ENCODE measurements at places on chromosomes 4 and X.
A peak's percentile ranks its signal among the peaks of the same experiment; 100 is the strongest.

- no peaks in the 10 kb centered on the region for H3K36me3 ChIP-seq
- no peak overlapping the region for H3K27ac ChIP-seq
- no peak overlapping the region for H3K4me3 ChIP-seq
- no peaks in the 10 kb centered on the region for H3K27me3 ChIP-seq
- no peaks in the 10 kb centered on the region for H3K4me1 ChIP-seq
- DNase-seq, result no peak
These were observed 23.3 kb downstream of the AMER1 start for GRCh38 chrX:64182208-64182607.

DNA sequence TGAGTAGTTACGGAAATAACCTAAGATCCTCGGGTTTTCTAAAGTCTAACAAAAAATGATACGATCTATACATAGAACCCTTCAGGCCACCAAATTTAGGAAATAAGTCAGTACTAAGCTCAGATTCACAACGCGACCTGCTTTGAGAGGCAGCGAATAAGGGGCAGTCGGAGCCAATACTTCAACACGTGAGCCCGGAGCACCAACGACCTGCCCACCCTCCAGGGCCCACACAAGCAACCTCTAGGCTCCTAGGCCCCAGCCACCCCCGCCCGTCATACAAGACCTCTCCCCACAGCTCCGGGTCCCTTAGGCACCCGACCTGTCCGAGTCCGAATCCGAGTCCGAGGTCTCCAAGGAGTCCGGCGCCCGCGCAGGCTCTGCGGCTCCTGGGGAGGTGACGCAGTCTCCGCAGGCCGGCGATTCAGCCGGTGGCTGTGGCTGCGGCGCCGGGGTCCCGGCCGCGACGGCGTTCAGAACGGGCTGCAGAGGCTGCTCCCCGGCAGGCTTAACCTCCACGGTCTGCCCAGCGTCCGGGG lies 580 bp downstream of the NAF1 start:
- peaks cover 10% of the 10 kb centered on the region for H3K36me3 ChIP-seq
- DNase-seq, result peak; percentile 76
- peak overlapping the region; percentile 76 for H3K4me3 ChIP-seq
- peaks cover 38% of the 10 kb centered on the region for H3K4me1 ChIP-seq
- H3K27me3 ChIP-seq, result no peaks in the 10 kb centered on the region

GRCh38 chrX:107563824-107564223 lies 64.5 kb upstream of the PRPS1 start:
- H3K27ac ChIP-seq, result no peak overlapping the region
- H3K4me1 ChIP-seq, result no peaks in the 10 kb centered on the region
- H3K4me3 ChIP-seq, result no peak overlapping the region

DNA sequence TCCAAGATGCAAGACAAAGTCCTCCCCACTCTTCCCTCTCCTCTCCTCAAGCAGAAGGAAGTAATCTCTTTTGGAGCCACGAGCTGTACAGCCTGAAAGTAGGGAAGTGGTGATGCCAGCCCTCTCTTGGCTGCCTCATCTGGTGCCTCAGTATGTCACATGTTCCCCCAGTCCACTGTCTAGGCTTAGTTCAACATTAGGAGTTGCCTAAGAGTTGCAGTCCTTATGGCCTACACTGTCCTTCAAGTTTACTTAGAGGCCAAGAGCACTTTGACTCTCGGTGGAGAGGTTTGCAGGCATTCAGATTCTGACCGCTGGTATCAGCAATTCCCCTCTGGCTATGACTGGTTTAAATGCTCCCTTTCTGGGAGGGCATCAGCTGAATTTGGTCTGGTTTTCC lies 735.6 kb downstream of the GLUD2 start:
- no peaks in the 10 kb centered on the region for H3K4me1 ChIP-seq
- no peak for DNase-seq
- no peaks in the 10 kb centered on the region for H3K27me3 ChIP-seq
- no peaks in the 10 kb centered on the region for H3K36me3 ChIP-seq
- no peak overlapping the region for H3K4me3 ChIP-seq

DNA sequence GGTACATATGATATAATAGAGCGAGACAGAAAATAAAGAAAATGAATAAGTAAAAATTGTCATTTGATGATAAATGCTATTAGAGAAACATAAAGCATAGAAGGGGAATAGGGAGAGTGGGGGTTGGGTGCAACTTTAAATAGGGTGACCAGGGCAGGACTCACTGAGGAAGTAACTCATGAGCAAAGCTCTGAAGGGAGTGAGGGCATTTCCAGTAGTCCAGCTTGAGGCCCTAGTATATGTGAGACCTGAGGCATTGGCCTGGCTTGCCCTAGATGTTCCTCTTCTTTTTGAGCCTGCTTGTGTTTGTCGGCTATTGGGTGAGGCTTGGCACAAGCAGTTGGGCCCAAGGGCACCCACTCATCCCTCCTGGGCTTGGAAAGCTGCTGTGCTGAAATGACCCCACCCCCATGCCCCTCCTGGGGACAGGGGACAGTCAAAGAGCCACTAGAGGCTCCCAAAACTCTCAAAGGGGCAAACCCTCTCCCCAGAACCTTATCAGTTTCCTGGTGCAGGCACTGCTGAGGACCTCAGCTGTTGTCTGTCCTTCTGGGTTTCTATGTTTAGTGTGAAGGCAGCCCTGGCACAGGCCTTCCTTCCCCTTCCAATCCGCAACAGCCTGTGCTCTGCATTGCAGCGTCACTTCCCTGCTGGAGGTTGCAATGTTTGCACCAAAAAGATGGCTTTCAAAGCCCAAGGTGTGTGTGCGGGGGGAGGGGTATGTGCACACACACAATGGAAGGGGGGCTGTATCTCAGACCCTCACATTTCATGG lies 40.1 kb downstream of the APLN start:
- no peaks in the 10 kb centered on the region for H3K4me1 ChIP-seq
- no peak overlapping the region for H3K4me3 ChIP-seq
- no peaks in the 10 kb centered on the region for H3K27me3 ChIP-seq
- no peaks in the 10 kb centered on the region for H3K36me3 ChIP-seq

- no peak for DNase-seq
- H3K27ac ChIP-seq, result no peak overlapping the region
- H3K36me3 ChIP-seq, result no peaks in the 10 kb centered on the region
- H3K4me3 ChIP-seq, result no peak overlapping the region
These were observed 52.2 kb downstream of the ABCG2 start for GRCh38 chr4:88106205-88106604.

- H3K27ac ChIP-seq, result no peak overlapping the region
- H3K27me3 ChIP-seq, result no peaks in the 10 kb centered on the region
- DNase-seq, result no peak
- H3K36me3 ChIP-seq, result no peaks in the 10 kb centered on the region
- H3K4me3 ChIP-seq, result no peak overlapping the region
These were observed 481.4 kb downstream of the FAT4 start for GRCh38 chr4:125796138-125796537.

GRCh38 chr4:42627885-42628646 lies 28.8 kb downstream of the ATP8A1 start:
- H3K27ac ChIP-seq, result no peak overlapping the region
- H3K4me1 ChIP-seq, result peaks cover 8% of the 10 kb centered on the region
- H3K36me3 ChIP-seq, result no peaks in the 10 kb centered on the region
- H3K27me3 ChIP-seq, result no peaks in the 10 kb centered on the region

DNA sequence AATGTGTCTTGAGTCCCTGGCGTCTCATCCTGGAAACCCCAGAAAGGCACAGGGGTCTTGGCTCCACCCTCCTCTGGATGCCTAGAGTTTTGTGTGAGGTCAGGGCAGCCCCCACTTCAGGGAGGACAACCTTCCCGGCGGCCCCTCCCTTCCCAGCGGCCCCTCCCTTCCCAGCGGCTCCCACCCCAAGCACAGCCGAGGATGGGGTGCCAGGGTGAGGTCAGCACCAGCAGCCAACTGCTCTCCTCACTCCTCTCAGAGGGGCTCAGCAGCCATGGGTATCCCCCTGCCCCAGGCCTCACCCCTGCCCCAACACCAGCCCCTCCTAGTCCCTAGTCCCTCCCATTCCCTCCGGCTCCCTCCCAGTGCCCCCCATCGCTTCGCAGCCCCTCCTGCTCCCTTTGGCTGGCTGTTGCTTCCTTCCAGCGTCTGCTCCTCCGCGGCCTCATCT lies 17.4 kb downstream of the DGKQ start:
- H3K27me3 ChIP-seq, result no peaks in the 10 kb centered on the region
- no peaks in the 10 kb centered on the region for H3K4me1 ChIP-seq
- no peak overlapping the region for H3K4me3 ChIP-seq
- peaks cover 85% of the 10 kb centered on the region for H3K36me3 ChIP-seq
- DNase-seq, result no peak
- H3K27ac ChIP-seq, result no peak overlapping the region

GRCh38 chr4:160514126-160514525 lies 1411.2 kb downstream of the RAPGEF2 start:
- DNase-seq, result no peak
- no peaks in the 10 kb centered on the region for H3K36me3 ChIP-seq
- no peaks in the 10 kb centered on the region for H3K4me1 ChIP-seq

DNA sequence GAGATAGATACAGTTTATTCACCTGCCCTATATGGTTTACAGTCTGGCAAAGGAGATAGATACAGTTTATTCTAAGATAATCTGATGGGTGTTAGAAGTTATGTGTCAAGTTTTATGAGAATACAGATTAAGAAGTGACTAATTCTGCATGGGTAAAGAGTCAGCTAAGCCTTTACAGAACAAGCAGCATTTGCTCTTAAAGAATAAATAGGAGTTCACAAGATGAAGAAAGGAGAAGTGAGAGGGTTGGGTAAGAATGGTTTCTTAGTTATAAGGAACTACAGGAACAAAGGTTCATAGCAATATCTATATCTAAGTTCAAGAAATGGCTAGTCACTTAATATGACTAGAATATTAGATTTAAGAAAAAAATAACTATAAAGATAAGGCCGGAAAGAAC lies 47.6 kb downstream of the THOC2 start:
- H3K36me3 ChIP-seq, result no peaks in the 10 kb centered on the region
- H3K4me1 ChIP-seq, result no peaks in the 10 kb centered on the region
- H3K27ac ChIP-seq, result no peak overlapping the region
- no peak overlapping the region for H3K4me3 ChIP-seq

GRCh38 chrX:16145656-16146055 lies 21.6 kb upstream of the MAGEB17 start:
- H3K4me3 ChIP-seq, result no peak overlapping the region
- DNase-seq, result no peak
- H3K27ac ChIP-seq, result no peak overlapping the region
- no peaks in the 10 kb centered on the region for H3K4me1 ChIP-seq

DNA sequence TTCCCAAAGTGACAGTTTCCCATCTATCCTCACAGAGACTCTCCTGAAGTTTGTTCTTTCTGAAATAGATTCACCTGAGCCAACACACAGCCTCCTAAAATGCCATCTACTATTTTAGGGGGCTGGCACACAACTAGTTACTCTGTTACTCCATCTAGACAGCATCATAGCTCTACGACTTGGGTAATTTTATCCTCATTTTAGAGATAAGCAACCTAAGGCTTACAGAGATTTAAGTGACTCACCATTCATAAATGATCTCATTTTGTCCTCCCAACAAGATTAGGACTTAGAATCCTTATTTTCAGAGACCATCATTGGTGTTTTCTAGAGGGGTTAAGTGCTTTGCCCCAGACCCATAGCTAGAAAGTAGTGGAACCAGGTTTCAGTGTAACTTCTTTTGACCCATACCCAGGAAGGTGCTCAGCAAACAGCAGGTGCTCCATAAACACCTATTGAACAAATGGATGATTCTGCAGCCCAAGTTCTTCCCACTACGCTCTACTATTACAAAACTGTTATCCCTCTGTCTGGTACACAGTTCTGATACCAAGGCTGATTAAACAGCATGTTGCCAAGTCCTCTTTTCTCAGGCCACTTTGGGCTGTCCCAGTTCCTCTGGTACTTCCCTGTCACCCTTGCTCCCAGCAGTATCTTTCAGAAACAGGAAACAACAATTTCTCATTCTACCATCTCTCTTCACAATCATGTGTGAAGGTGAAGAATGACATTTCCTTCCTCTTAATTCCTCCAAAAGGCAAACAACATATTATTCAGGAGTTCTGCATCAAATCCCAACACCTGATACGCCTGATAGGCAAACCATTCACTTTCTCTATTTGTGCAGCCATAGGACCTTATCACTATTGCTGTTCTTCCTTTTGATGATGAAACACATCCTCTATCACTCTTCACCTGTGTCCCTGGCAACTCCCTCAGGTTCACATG lies 304.7 kb upstream of the TAPT1 start:
- no peak overlapping the region for H3K4me3 ChIP-seq
- H3K27ac ChIP-seq, result no peak overlapping the region
- H3K4me1 ChIP-seq, result peaks cover 16% of the 10 kb centered on the region
- no peaks in the 10 kb centered on the region for H3K36me3 ChIP-seq
- H3K27me3 ChIP-seq, result no peaks in the 10 kb centered on the region
- no peak for DNase-seq

GRCh38 chr4:1768367-1769034 lies 24.6 kb upstream of the FGFR3 start:
- no peak for DNase-seq
- H3K27me3 ChIP-seq, result peaks cover 38% of the 10 kb centered on the region
- H3K27ac ChIP-seq, result peak overlapping the region; percentile 17

GRCh38 chr4:74543983-74544382 lies 99.0 kb downstream of the AREG start:
- peaks cover 7% of the 10 kb centered on the region for H3K4me1 ChIP-seq
- DNase-seq, result no peak
- H3K27ac ChIP-seq, result no peak overlapping the region
- H3K27me3 ChIP-seq, result no peaks in the 10 kb centered on the region
- H3K4me3 ChIP-seq, result no peak overlapping the region

DNA sequence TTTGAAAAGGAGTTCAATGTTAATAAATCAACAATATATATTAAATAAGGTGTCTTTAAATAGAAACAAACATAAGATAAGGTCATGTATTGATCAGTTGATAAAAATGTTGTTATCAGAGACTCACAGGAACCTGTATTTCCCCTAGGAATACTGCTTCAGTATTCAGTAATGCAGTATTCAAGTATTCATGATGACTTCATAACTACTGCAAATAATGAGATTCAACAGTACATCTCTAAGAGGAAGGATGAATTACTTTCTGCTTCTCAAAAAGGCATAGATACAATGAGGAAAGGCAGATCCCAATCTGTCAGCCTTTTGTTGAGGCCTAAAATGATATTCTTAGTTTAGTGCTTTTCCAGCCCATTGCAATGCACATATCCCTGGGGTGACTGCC lies 73.7 kb downstream of the MAGEB17 start:
- H3K27me3 ChIP-seq, result no peaks in the 10 kb centered on the region
- no peak overlapping the region for H3K4me3 ChIP-seq
- no peak for DNase-seq
- no peaks in the 10 kb centered on the region for H3K36me3 ChIP-seq

- no peak overlapping the region for H3K27ac ChIP-seq
- no peaks in the 10 kb centered on the region for H3K4me1 ChIP-seq
- no peaks in the 10 kb centered on the region for H3K27me3 ChIP-seq
- no peak for DNase-seq
- H3K4me3 ChIP-seq, result no peak overlapping the region
These were observed 39.0 kb downstream of the FRMD7 start for GRCh38 chrX:132088864-132089263.

GRCh38 chr4:71663780-71664179 lies 120.1 kb downstream of the GC start:
- no peaks in the 10 kb centered on the region for H3K36me3 ChIP-seq
- no peak overlapping the region for H3K27ac ChIP-seq
- no peak for DNase-seq
- H3K4me3 ChIP-seq, result no peak overlapping the region
- H3K27me3 ChIP-seq, result no peaks in the 10 kb centered on the region

- H3K27ac ChIP-seq, result no peak overlapping the region
- no peaks in the 10 kb centered on the region for H3K36me3 ChIP-seq
- no peak overlapping the region for H3K4me3 ChIP-seq
- H3K27me3 ChIP-seq, result no peaks in the 10 kb centered on the region
These were observed 19.9 kb downstream of the DGAT2L6 start for GRCh38 chrX:70196961-70197720.

All from suprapubic skin (tissue), 4 donors.